ENCODE measurements at places on chromosomes 16 and 17. TPM values are rescaled to one million over a fixed set of nuclear protein-coding genes. Genes with fewer than 3 reads are reported as not detected.
A peak's percentile ranks its signal among the peaks of the same experiment; 100 is the strongest.

The CSF3 gene
- total RNA-seq, result not detected

The TNFRSF17 gene
- total RNA-seq, result not detected

The DLX3 gene
- not detected for total RNA-seq

The KREMEN2 gene
- total RNA-seq, result not detected

The AATK gene
- total RNA-seq, result 0.18 TPM

The CD300H gene
- total RNA-seq, result not detected

The CRHR1 gene
- not detected for total RNA-seq

- no peak for DNase-seq
These were observed 31.5 kb upstream of the EFCAB13 start for GRCh38 chr17:47292206-47292605.

GRCh38 chr16:526181-527014 is 1.1 kb upstream of the CAPN15 start:
- DNase-seq, result peak; percentile 61

GRCh38 chr16:17070882-17071592 is 399.7 kb downstream of the XYLT1 start:
- no peak for DNase-seq

DNA sequence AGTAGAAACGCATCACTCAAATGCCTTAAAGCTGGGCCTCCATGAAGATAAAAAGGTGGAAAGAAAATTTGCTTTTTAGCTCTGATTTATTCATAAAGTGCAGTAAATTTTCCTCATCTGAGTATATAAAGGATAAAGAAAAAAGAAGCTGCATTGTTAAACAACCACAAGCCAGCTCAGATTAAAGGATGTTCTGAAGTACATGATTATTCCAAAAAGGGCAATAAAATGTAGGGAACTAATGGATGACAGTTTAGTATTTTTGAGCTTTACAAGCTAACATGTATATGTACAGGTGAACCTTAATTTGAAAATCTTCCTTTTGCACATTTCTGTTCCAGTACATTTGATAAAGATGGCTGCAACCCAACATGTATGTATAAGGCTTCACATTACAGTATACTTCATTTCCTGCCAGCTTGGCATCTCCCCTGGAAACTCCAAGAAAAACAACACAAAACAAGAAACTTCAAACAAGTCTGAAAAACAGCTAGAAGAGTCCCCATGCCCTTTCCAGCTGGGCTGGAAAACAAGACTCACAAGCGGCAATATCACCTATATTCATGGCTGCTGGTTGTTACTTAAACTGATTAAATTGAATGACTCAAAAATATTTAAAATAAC is 225.7 kb downstream of the CEP112 start:
- DNase-seq, result no peak

DNA sequence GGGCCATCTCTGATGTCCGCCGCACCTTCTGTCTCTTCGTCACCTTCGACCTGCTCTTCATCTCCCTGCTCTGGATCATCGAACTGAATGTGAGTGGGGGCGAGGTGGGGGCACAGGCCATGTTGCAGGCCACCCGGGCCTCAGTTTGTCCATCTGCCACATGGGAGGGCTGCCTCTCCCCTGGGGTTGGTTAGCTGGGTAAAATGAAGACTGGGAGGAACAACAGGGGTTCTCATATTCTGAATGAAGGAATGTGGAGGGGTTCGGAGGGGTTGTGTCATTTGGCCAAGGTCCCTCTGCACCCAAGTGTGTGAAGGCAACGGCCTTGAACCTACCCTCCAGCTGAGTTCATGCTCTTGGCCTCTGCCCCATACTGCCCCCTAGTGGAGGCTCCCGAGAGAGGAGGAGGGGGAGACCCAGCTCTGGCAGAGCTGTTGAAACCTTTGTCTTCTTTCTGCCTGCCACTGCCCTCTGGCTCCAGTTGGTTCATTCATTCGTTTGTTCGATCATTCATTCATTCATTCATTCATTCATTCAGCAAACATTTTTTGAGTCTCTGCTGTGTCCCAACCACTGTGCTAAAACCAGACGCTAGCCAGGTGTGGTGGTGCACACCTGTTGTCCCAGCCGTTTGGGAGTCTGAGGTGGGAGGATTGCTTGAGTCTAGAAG is 11.4 kb upstream of the TCAP start:
- peak; percentile 36 for DNase-seq

GRCh38 chr17:30203471-30203981 is 32.0 kb downstream of the SLC6A4 start:
- no peak for DNase-seq

DNA sequence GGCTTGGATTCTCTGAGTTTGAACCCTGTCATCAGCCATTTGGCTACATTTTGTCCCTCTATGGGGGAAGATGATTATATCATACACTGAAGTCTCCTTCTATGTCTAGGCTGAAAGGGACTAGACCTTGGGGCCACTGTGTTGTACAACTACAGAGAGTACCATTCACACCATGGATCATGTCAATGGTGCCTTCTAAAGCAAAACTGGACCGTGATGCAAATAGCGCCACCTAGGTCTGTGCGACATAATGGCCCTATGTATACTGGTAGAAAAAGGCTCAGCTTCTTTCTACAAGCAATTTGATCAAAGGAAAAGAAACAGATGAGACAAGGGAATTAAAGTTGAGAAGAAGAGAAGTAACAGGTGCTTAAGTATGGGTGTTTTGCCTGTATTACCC is 100.7 kb downstream of the LYRM1 start:
- peak; percentile 26 for DNase-seq

DNA sequence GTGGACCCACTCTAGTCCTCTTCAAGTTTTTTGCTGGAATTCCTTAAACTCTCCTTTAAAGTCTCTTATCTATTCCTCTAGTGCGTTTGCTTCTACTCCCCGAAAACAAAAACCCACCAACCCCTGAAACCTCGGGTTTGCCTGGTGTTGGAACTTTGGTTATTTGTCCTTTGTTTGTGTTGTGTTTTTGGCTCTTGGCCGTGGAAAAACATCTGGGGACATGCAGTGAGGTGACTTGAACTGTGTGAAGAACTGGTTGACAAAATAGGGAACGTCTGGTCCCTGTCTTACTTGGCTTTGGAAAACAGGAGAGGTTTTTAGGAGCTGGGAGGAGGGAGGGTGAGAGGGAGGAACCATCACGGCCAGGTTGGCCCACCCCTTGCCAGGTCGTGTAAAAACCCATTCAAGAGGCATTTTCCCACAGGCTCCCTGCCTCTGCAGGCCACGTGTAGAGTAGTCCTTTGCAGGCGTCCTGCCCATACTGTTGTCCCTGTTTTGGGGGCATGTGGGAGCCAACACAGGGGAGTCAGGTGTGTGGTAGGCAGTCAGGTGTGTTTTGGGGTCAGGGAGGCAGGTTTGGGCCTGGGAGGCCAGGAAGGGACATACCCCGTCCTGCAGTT is 169.3 kb downstream of the RAB11FIP4 start:
- DNase-seq, result no peak

DNA sequence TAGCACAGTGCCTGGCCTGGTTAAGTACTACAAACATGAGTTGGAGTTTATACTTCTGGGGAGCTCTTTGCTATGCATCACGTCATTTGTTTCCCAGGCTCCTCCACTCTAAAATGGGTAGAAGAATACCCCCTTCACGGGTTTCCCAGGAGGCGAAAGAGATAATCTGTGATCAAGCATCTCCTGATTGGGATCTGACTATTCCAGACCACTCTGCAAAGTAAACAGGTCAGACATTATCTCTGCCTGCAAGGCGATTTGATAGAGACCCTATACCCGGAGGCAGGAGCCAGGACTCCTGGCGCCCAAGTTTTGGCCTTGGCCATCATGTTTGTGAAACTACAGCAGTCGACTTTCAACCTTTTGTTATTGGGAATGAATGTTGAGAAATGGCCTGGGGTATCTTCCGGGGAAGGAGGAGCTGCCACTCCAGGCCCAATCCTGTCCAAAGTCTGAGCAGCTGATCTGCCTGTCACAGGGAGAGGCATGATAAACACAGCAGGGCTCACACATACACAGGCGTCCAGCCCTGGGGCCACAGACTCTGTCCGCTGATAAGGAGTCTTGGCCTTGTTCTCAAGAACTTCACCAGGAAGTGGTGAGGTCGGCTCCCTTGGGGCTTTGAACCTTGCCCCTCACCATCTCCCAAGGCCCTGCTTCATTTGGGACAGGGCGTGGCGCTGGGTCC is 199.9 kb downstream of the MAF start:
- DNase-seq, result no peak

GRCh38 chr16:75246504-75247205 is 4.8 kb downstream of the BCAR1 start:
- DNase-seq, result peak; percentile 45

- DNase-seq, result no peak
These were observed at the start of gene PLEKHH3 for GRCh38 chr17:42676424-42677011. TSS of gene PLEKHH3 (minus strand) at chr17:42676994. CDS start at chr17:42676563, 431 bp downstream.

Measured in fibroblast of the aortic adventitia (primary cell).